ENCODE measurements at places on chromosomes 2 and 18. TPM values are rescaled to one million over a fixed set of nuclear protein-coding genes. Genes with fewer than 3 reads are reported as not detected.

- no peak for DNase-seq
Observed at GRCh38 chr2:208150094-208150493, 4.1 kb upstream of the CRYGB start.

DNA sequence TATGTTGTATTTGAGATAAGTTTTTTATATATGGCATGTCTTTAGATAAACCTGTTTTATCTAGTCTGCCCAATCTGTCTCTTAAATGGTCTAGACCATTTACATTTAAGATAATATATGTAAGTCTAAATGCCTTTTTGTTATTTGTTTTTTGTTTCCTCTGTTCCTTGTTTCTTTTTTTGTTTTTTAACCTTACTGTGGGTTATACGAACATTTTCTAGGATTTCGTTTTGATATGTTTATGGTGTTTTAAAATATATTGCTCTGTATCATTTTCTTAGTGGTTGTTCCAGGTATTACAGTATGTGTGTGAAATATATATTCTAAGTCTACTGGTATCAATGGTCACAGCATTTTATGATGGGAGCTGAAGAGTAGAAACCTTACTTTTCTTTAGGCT, 13.3 kb downstream of the BCL2L11 start:
- no peak for DNase-seq

DNA sequence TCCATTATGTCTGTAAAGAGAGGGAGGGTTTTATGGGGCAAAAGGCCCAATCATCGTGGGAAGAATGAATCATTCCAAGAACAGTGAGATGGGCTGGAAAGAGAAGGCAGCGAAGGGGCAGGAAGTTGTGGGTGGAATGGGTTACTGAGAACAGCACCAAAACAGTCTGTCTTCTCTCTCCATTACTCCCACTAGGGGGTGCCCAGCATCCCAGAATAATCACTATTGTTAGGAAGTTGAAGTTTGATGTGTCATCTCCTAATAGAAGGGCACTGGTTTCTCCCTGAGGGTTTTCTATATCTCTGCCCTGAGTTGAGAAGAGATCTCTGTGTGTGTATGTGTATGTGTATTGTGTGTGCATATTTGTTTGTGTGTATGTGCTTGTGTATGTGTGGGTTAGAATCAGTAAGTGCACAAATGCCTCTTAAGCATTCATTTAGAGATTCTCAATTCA, 76.6 kb upstream of the MAP4K3 start:
- peak; percentile 97 for DNase-seq

Gene INHA
- total RNA-seq = 0.12 TPM

Data from M059J (cell line).